T-helper 2 cell treated with Interferon-gamma antibody and Interleukin-4, amounts not matched to agents 5 μg/mL and 100 μg/mL, for 36 hours (primary cell): ENCODE measurements at places on chromosomes 1 and 21.

- no peak overlapping the region for H3K27ac ChIP-seq
- H3K27me3 ChIP-seq = peaks cover 10% of the 10 kb centered on the region
- no peak for DNase-seq
- no peaks in the 10 kb centered on the region for H3K36me3 ChIP-seq
- no peaks in the 10 kb centered on the region for H3K4me1 ChIP-seq
- H3K4me3 ChIP-seq = no peak overlapping the region
These were observed 56.3 kb upstream of the DISP3 start for GRCh38 chr1:11422686-11423085.

- no peak overlapping the region for H3K27ac ChIP-seq
- no peak for DNase-seq
- H3K27me3 ChIP-seq = no peaks in the 10 kb centered on the region
- H3K4me3 ChIP-seq = no peak overlapping the region
- peaks cover 4% of the 10 kb centered on the region for H3K4me1 ChIP-seq
These were observed 71.0 kb downstream of the PDE9A start for GRCh38 chr21:42724226-42724920.

- H3K27ac ChIP-seq = no peak overlapping the region
- no peaks in the 10 kb centered on the region for H3K27me3 ChIP-seq
- DNase-seq = no peak
These were observed 98.9 kb downstream of the KAZN start for GRCh38 chr1:14697353-14697752.

GRCh38 chr1:153302308-153302707 is 10.4 kb downstream of the PGLYRP3 start:
- DNase-seq = no peak
- H3K27me3 ChIP-seq = peaks cover 5% of the 10 kb centered on the region
- no peak overlapping the region for H3K27ac ChIP-seq
- H3K4me1 ChIP-seq = no peaks in the 10 kb centered on the region
- H3K36me3 ChIP-seq = no peaks in the 10 kb centered on the region
- H3K4me3 ChIP-seq = no peak overlapping the region

- no peak for DNase-seq
- H3K36me3 ChIP-seq = no peaks in the 10 kb centered on the region
- peaks cover 2% of the 10 kb centered on the region for H3K27me3 ChIP-seq
- H3K4me1 ChIP-seq = no peaks in the 10 kb centered on the region
- no peak overlapping the region for H3K4me3 ChIP-seq
These were observed 185.9 kb downstream of the AK5 start for GRCh38 chr1:77467741-77468140.

- H3K27me3 ChIP-seq = no peaks in the 10 kb centered on the region
- peaks cover 5% of the 10 kb centered on the region for H3K4me1 ChIP-seq
- H3K36me3 ChIP-seq = peaks cover 2% of the 10 kb centered on the region
- DNase-seq = no peak
- no peak overlapping the region for H3K4me3 ChIP-seq
These were observed 104.9 kb downstream of the CDC7 start for GRCh38 chr1:91605566-91605965.

DNA sequence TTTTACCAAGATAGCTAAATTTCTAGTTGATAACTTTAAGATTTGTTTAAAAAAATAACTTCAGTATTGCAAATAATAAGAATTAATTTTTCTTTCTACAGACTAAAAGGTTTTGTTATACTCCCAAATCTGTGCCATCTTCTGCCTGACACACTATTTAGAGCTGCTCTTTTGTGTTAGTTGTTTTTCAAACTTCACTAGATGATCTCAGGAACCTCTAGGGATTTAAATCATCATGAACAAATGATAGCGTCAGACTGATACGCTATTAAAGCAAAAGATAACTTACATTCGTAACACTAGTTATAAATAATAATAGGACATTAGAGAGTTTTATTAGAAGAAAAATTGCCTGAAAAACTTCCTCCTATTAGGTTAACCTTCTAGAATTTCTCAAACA is 243.1 kb upstream of the CXADR start:
- no peaks in the 10 kb centered on the region for H3K36me3 ChIP-seq
- H3K4me3 ChIP-seq = no peak overlapping the region

- no peak overlapping the region for H3K4me3 ChIP-seq
- DNase-seq = no peak
- peaks cover 18% of the 10 kb centered on the region for H3K36me3 ChIP-seq
These were observed 102.9 kb downstream of the PTPN14 start for GRCh38 chr1:214448536-214448935.

DNA sequence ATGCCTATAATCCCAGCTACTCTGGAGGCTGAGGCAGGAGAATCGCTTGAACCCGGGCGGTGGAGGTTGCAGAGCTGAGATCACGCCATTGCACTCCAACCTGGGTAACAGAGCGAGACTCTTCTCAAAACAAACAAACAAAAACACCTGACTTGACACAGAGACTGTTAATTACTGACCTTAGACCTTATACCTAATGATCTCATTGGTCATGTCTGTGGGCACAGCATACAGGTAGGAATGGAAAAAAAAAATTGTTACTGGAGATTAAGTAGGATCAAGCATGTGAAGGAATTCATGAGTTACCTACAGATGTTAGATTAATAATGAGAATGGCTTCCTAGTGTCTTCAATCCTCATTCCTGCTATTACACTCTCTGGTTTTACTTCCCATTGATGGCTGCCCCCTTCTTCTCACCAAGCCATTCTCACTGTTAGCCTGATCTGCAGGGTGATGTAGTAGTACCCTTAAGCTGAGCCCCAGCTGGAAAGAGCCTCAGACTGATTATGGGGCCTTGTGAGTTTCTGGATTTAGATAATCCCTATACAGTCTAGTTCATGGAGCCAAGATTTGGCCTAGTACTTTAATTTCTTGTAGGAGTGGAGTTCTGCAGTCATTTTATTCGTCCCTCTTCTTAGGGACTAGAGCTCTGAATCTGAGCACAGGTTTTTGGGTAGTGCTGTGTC is 8.8 kb downstream of the TBCE start:
- no peak overlapping the region for H3K4me3 ChIP-seq
- no peaks in the 10 kb centered on the region for H3K27me3 ChIP-seq
- no peak for DNase-seq
- no peaks in the 10 kb centered on the region for H3K4me1 ChIP-seq
